ENCODE measurements at places on chromosomes 5 and 9. TPM values are rescaled to one million over a fixed set of nuclear protein-coding genes. Genes with fewer than 3 reads are reported as not detected.

The PDE6A gene
- not detected for total RNA-seq

The MEGF10 gene
- not detected for total RNA-seq

- DNase-seq = no peak
- H3K4me3 ChIP-seq = no peak overlapping the region
- H3K27me3 ChIP-seq = no peaks in the 10 kb centered on the region
- peaks cover 46% of the 10 kb centered on the region for H3K36me3 ChIP-seq
- H3K4me1 ChIP-seq = peaks cover 58% of the 10 kb centered on the region
Observed at GRCh38 chr5:149543361-149544027, 7.7 kb downstream of the CSNK1A1 start.

GRCh38 chr5:55484531-55484930, 50.2 kb downstream of the PLPP1 start:
- no peak for DNase-seq
- H3K27ac ChIP-seq = no peak overlapping the region
- H3K36me3 ChIP-seq = peaks cover 6% of the 10 kb centered on the region
- peaks cover 13% of the 10 kb centered on the region for H3K4me1 ChIP-seq
- no peak overlapping the region for H3K4me3 ChIP-seq
